NCI-H524 (cell line): ENCODE measurements at places on chromosomes 5 and 9.

DNA sequence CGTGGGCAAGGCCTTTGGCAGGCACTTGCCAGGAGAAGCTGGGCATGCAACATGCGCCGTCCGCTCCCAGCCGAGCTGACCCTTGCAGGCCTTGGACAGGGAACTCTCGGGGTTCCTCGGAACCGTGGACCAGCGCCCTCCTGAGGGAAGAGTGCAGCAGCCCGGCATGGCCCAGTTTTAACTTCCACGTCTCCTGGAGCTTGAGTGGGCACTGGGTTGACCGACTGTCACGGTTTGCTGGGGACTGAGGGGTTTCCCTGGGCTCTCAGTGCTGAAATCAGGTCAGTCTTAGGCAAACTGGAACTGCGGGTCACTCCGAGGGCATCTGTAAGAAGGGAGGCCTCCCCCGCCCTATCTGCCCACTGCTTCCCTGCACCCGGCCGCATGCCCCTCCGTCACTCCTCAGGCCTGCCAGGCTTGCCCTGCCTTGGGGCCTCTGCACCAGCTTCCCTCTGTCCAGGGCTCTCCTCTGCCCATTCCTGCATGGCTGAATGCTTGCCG is 87.0 kb upstream of the PHYKPL start:
- no peak for DNase-seq

DNA sequence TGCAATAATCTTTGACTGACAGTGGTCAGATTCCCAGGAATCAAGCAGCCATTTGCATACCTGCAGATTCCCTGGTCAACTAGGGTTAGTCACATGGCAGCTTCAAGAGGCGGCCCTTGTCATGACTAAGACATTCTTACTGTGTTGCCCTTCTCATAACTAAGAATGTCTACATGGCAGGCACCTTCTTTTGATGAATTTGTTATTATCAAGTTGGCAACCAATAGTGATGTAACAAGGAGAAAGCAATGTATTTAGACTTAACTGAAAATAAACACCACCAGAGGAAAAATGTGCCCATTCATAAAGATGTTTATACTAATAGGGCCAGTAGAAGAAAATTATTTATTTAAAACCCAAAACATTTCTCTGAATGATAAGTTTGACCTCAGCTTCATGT is 215.6 kb downstream of the TLE1 start:
- no peak for DNase-seq

DNA sequence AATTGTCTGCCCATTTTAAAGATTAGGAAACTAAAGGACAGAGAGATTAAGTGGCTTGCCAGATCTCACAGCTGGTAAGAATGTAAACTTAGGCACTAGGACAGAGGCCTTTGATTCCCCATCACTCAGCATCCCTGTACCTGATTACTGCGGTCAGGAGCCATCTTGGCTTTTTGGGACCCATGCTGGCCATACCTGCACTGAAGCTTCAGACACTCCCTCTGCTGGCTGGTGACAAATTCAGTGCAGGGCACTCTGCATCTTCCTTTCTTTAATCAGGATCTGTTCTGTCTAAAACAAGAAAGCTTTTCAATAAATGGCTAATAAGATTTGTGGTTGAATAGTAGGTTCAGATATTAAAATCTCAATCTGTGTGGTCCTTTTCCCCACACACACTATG is 215.5 kb upstream of the RORB start:
- no peak for DNase-seq

DNA sequence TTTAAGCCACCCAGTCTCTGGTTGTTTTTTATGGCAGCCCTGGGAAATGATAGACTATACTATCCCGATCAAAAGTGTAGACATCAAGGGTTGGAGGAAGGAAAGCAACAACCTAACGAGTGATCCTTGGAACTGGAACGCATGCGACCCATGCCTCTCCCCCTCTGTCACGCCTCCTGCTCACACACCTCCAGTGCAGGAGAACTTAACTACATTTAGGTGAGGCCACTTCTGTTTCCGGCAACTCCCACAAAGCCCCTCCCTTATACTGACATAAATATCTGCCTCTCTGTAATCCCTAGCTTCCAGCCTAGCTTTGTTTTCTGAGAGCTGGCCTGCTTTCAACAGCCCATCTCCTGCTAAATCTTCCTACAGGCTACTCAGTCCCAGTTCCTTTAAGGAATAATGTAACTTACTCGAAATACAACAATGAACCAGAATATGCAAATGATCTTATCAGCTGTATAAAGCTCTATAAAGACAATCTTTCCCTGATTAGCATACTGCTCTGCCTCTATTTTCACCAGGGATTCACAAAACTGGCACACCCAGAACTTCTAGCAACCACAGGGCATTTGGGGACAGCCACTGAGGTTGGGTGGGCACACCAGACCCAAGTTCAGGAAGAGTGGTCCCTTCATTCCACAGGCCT is 73.9 kb downstream of the GABBR2 start:
- DNase-seq = no peak

GRCh38 chr9:121055642-121056143 is 5.6 kb upstream of the C5 start:
- no peak for DNase-seq

DNA sequence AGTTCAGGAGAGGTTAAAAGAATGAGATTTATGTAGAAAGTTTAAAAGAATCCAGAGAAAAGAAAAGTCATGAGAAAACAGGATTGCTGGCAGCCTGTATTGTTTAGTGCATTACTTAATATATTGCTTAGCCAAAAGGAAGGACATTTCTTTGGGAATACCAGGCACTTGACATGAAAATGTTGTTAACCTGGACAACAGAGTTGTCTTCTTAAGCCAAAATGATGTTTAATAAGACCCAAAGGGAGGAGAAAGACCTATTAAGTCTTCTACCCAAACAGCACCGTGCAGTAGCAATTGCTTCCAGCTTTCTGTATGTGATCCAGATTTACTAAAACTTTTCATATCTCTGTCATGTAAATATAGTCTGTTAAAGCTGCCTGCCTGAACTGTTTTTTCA is 74.0 kb upstream of the PRLR start:
- no peak for DNase-seq

- no peak for DNase-seq
Observed at GRCh38 chr5:65108786-65109743, 340.3 kb downstream of the CWC27 start.

DNA sequence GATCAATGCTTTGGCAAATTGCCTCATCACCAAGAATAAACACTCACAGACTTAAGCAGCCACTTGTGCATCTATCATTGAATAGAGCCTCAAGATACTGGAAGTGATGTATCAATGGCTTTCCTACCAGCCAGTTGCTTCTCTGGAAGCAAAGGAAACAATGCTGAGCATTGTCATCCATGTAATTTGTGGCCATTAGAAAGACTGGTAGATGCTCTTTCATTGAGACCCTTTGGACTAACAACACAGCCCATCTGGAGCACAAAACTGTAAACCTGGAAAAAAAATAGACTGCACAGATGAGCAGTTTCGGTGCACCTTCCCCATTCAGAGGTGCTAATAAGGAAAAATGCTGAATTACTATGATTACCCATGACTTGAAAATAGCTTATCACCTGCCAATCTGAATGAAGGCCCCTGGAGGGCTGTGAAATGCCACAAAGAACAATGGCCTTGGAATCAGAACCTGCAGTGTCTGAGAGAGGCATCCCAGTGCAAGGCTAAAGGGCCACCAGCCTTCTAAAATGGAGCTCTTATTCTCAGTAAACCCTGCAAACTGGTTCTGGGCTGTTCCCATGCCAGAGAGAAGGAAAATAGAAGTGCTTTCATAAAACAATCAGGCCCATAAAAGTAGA is 127.5 kb downstream of the RFK start:
- no peak for DNase-seq

GRCh38 chr5:169599451-169599850 is 15.9 kb downstream of the SPDL1 start:
- DNase-seq = no peak

DNA sequence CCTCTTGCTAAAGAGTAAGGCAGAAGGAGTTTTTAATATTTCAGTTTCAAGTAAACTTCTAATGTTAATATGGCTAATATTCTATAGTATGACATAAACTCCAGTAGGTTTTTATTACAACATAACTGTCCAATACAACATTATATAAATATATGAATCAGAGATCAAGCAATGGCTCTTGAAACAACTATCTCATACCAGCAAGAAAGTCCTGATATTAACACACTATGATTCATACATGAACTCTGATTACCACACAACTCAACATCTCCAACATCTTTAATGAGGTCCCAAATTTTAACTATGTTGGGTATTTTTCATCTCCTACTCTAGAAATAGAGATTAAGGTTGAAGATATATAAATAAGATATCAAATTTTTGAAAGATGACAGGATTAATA is 878.3 kb downstream of the TLE1 start:
- DNase-seq = no peak

GRCh38 chr9:10268531-10269485 is 344.0 kb downstream of the PTPRD start:
- DNase-seq = peak; percentile 49

GRCh38 chr9:133443982-133444381 is 15.8 kb upstream of the CACFD1 start:
- DNase-seq = no peak

DNA sequence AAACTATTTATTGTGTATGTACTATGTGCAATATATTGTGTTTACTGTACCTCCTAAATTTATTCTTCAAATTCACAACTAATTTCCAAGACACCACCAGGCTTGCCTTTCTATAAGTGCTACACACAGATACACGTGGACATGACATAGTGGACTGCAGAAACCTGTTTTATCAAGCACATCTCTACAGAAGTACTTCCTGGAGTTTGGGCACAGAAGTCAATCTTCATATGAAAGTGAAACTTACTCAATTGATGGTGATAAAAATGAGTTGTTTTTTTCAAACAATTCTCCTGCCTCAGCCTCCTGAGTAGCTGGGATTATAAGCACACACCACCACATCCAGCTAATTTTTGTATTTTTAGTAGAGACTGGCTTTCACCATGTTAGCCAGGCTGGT is 57.6 kb downstream of the NLN start:
- no peak for DNase-seq

- DNase-seq = peak; percentile 83
Observed at GRCh38 chr5:132225165-132226032, 2.3 kb downstream of the P4HA2 start.

DNA sequence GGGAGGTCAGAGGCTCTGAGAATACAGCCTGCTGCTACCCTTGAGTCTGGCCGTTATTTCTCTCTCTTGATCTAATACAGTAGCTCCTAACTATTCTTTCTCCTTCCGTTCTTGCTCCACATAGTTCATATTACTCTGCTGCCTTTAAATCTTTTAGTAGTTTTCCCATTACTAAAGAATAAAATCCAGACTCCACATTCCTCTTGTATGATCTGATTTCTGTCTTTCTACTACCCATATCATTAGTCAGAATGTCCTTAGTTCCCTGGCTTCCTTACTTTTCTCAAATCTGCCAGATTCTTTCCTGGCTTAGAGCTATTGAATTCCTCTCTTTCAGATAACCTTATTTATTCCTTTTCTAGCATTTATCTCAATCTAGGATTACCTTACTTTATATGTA is 40.0 kb downstream of the MARCHF6 start:
- DNase-seq = no peak

- no peak for DNase-seq
Observed at GRCh38 chr9:90514877-90515276, 127.7 kb downstream of the DIRAS2 start.

- no peak for DNase-seq
Observed at GRCh38 chr5:58011301-58011700, 448.6 kb downstream of the PLK2 start.

DNA sequence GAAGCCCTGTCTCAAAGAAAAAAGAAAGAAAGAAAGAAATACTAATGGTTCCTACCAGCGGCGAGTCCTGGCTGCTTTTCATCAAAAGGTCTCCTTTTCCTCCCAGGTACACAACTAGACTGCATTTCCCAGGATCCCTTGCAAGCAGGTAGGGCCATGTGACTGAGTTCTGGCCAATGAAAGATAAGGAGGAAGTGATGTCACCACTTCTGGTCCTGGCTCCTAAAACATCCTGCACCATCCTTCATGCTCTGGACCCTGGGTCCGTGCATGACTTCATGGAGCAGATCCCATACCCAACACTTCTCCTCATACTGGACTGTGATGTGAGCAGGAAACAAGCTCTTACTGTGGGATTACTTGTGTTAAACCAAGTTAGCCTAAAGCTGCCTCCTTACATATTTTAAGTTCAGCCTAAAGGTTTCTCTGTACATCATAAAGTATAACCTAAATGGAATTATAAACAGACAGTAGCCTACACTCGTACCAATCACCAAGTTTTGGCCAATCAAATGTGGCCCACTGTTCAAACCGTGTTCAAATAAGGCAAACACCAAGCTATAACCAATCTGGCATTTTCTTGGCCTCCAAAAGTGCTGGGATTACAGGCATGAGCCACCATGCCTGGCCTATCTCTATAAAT is 30.2 kb upstream of the FUBP3 start:
- no peak for DNase-seq

DNA sequence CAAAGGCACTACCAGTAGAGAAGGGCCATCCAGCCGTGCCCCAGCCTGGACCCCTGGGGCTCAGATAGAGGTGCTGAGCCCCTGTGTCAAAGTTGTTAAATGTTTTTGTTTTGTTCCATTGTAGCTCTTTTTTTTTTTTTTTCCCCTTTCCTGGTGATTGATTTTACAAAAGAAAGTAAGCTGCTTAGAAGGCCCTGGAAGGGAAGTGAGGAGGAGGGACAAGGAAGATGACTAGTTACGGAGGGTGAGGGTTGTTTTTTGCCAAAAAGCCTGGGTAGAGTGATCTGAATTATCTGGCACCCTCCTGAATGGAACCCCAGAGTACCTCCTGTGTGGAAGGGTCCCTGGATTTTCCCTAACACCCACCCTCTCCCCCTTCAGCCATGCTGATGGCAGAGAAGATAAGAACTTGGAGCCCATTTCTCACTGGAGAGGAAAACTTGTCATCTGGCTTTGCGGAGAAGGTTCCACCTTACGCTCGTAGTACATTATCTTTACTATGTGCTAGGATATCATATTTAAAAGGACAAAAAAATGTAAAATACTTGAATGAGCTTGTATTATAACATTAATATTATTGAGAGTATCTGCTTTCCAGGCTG is 33.4 kb downstream of the FAXDC2 start:
- no peak for DNase-seq

DNA sequence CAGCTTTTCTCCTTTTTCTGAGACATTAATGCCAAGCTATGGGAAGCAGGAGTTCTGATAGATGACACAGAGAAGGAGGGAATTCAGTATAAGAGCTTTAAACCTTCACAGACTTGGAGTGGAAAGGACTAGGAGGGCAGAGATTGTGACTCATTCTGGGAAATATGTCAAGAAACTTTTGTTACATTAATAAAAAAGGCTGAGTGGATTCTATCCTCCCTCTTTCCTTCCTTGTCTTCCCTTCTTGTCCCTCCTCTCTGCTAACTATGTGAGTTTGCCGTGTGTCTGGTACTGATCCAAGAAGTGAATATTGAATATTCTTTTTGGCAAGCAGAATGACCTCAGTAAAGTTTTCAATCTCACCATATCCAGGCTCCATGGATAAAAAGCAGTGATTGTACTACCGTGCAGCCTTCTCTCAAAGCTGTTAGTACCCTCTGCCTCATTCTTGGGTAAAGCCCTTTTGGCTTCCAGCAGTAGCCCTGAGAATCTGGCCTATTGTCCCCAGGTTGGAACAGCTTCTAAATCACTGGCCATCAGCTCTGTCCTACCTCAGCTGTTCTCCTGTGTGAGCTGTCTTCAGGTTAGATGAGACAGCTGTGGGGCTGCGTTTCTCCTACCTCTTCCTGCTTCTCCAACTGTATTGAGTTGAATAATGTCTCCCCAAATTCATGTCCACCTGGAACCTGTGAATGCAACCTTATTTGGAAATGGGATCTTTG is 73.9 kb downstream of the ATG10 start:
- DNase-seq = no peak
